ENCODE measurements at places on chromosomes 1 and 21. TPM values are rescaled to one million over a fixed set of nuclear protein-coding genes. Genes with fewer than 3 reads are reported as not detected.

TENT5C gene
- 0.04 TPM for total RNA-seq

MCM3AP gene
- total RNA-seq = 63.5 TPM

CYP4Z1 gene
- total RNA-seq = not detected

RNF187 gene
- 59.4 TPM for total RNA-seq

OR6K3 gene
- not detected for total RNA-seq

TP73 gene
- 0.69 TPM for total RNA-seq

NGF gene
- not detected for total RNA-seq

AQP10 gene
- total RNA-seq = not detected

S100A2 gene
- 1.4 TPM for total RNA-seq

PADI4 gene
- total RNA-seq = not detected

FCGR3B gene
- not detected for total RNA-seq

PTPN7 gene
- not detected for total RNA-seq

KCND3 gene
- not detected for total RNA-seq

TSPEAR gene
- 0.07 TPM for total RNA-seq

LCE1F gene
- total RNA-seq = not detected

NPR1 gene
- not detected for total RNA-seq
